ENCODE measurements at places on chromosomes 7 and 10.
A peak's percentile ranks its signal among the peaks of the same experiment; 100 is the strongest.

- DNase-seq = no peak
Measured at GRCh38 chr10:129800796-129801340, 163.2 kb downstream of the EBF3 start.

- no peak for DNase-seq
Measured at GRCh38 chr7:12456506-12456905, 52.8 kb upstream of the VWDE start.

DNA sequence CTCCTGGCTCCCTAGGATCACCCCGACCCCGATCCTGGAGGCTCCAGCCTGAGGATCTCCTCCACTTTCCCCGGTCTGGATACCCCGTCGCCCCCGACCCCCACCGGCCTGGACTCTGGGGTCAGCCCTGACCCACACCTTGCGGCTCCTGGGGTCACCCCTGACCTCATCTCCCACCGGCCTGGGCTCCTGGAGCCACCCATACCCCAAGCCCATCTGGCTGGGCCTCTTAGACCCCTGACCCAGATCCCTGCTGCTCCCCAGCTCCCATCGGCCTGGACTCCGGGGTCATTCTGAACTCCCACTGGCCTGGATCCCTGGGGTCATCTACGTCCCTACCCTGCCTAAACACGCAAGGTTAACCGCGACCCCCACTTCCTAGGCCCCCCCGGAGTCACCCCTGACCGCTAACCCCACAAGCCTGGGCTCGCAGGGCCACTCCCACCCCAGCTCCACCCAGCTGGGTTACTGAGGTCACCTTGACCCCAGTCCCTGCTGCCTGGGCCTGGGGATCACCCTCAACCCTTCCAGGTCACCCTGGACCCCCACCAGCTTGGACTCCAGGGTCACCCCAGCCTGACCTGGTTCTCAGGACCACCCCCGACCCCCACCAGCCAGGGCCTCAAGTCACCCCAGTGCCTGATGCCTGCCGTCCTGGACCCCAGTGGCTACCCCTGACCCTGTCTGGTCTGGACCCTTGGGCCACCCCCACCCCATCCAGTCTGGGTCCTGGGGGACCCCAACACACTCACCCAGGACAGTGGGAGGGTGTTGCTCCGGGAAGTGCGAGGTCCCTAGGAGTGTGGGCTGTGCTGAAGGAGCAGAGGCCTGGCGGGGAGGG is 1.2 kb downstream of the FOXK1 start:
- peak; percentile 33 for DNase-seq

DNA sequence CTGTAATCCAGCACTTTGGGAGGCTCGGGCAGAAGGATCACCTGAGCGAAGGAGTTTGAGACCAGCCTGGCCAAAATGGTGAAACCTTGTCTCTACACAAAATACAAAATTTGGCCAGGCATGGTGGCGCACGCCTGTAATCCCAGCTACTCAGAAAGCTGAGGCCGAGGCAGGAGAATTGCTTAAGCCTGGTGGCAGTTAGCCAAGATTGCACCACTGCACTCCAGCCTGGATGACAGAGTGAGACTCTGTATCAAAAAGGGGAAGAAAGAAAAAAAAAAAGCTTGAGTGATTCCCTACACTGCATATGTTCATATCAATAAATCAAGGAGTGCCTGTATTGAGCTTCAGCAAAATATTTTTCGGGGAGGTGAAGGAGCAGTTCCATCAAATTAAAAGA is 45.8 kb upstream of the SRRM3 start:
- peak; percentile 14 for DNase-seq

GRCh38 chr10:17144757-17145156 is 15.1 kb upstream of the CUBN start:
- DNase-seq = peak; percentile 67

GRCh38 chr10:128373831-128374230 is 247.6 kb upstream of the MKI67 start:
- DNase-seq = no peak

GRCh38 chr10:110914431-110914830 is 4.5 kb downstream of the BBIP1 start:
- DNase-seq = no peak

GRCh38 chr10:84265418-84265817 is 20.6 kb downstream of the RGR start:
- no peak for DNase-seq

- peak; percentile 71 for DNase-seq
Measured at GRCh38 chr7:50502001-50502684, 52.0 kb upstream of the FIGNL1 start.

DNA sequence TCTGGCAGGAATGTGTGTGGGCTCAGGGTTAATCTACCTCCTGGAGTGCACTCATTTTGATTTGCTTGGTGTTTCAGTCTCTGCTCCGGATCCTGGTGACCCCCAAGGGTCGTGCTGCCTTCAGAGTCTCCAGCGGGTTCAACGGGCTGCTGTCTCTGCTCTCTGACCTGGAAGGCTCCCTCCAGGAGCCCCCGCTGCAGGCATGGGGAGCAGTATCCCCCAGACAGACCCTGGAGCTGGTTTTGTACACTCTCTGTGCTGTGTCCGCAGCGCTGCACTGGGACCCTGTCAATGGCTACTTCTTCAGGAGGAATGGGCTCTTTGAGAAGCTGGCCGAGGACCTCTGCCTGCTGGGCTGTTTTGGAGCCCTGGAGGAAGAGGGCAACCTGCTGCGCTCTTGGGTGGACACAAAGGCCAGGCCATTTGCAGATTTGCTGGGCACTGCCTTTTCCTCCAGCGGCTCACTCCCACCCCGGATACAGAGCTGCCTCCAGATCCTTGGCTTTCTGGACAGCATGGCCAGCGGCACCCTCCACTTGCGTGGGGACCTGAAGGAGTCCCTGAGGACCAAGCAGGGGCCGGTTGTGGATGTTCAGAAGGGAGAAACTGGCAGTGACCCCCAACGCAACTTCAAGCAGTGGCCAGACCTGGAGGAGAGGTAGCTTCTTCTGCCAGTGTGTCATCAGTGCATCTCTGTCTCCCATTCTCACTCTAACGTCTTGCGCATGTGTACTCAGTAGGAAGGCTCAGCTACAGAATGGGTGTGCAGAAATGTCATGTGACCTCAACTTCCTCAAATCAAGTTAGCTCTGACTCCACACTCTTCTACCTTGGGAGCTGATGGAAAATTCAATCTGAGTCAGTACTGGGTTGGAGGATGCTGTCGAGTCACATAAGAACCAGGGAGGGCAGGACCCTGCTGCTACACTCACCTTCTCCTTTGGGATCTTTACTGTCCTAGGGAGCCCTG is 58.5 kb downstream of the WDFY4 start:
- DNase-seq = no peak

- DNase-seq = peak; percentile 51
Measured at GRCh38 chr7:129952086-129952652, 591 bp downstream of the UBE2H start.

- DNase-seq = no peak
Measured at GRCh38 chr10:5272065-5272803, 75.6 kb downstream of the AKR1C4 start.

DNA sequence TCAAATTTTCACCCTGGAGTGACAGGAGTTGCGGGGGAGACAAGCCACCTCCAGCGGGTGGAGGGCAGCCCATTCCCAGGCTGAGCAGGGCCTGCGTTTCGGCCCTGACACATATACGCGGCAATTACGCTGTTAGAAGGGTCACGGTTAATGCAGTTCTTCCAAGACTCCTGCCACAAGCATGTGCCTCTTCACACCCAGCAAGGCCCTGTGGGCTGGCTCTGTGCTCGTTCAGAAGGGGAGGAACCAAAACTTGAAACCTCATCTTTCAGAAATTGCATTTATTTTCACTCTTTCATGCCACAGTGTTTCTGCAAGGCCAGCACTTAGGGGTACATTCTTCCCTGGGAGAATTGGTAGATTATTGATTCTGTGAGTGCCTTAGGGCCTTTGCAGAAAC is 24.7 kb downstream of the LRMDA start:
- no peak for DNase-seq

- peak; percentile 61 for DNase-seq
Measured at GRCh38 chr10:27223964-27224363, 16.6 kb downstream of the ACBD5 start.

DNA sequence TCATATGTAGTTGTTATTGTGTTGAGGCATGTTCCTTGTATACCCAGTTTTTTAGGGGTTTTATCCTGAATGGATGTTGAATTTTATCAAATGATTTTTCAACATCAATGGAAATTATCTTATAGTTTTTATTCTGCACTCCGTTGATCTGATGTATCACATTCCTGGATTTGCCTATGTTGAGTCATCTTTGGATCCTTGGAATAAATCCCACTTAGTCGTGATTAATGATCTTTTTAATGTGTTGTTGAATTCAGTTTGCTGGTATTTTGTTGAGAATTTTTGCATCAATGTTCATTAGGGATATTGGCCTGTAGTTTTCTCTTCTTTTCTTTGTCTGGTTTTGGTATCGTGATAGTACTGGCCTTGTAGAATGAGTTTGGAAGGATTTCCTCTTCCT is 648.6 kb upstream of the GRM3 start:
- no peak for DNase-seq

DNA sequence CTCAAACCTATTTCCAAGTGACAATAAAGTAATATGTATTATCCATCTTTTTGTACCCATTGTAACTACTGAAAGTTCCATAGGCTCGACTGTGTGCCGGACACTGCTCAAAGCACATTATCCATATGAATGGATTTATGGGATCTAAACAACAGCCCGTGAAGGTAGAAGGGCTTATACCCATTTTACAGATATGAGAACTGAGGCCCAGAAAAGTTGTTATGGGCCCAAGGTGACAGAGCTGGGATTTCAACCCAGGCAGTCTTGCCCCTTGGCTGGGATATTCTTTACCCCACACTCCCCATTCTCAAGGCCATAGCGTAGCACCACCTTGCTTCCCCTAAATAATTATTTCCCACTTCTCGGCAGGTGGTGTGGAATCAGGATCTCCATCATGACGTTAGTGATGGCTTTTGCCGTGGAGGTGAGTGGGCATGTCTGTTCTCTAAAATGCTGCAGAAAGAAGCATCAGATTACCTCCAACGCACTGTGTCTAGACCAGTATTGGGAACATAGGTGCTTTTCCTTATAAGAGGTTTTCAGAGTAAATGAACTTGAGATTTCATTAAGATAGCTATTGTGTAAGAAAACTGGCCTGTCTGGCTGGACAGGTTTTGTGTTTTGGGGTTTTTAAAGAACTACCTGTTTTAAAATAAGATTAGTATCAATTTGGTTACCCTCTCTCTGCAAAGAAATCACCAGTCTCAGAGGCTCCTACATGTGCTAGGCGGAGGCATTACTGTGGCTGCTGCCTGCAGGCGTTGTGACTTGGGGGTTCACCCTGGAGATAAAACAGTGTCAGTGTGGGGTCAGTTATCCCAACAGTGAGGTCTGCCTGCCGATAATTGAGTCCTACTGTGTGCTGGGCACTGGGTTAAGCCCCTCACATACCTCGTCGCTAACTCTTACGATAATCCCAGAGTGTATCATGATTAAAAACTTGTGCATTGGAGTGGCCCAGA is 85.1 kb upstream of the SDK1 start:
- DNase-seq = no peak

GRCh38 chr7:20269726-20270125 is 52.5 kb upstream of the MACC1 start:
- no peak for DNase-seq

DNA sequence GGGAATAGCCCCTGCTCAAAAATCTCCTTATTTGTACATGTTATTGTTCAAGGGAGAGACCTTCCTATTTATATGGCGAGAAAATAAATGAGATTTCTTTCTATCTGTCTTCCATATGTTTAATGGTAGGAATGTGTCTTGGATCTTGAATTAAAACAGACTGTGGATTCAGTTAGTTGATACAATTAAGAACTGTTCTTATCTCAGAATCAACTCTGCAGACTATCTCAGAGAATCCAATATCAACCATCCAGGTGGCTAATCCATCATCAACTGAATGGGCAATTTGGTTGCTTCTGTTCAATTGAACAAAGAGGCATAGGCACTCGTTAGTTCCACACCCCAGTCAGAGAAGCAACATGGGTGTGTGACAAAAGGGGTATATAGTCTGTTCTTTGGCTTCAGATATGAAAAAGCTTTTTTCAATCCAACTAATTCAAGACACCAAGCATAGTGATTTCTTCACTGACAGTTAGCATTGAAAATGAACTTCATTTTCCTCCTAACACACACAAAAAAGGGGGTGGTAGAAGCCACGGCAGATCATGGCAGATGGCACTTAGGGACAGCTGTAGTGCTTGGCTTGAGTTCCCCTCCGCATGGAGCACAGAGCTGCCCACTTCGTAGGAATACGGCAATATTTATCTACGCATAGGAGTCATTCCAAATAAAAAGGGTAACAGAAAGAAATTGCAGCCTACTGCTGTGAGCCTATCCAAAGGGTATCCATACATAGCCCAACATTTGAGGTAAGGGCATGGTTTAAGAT is 135.9 kb downstream of the KIAA1217 start:
- DNase-seq = no peak

DNA sequence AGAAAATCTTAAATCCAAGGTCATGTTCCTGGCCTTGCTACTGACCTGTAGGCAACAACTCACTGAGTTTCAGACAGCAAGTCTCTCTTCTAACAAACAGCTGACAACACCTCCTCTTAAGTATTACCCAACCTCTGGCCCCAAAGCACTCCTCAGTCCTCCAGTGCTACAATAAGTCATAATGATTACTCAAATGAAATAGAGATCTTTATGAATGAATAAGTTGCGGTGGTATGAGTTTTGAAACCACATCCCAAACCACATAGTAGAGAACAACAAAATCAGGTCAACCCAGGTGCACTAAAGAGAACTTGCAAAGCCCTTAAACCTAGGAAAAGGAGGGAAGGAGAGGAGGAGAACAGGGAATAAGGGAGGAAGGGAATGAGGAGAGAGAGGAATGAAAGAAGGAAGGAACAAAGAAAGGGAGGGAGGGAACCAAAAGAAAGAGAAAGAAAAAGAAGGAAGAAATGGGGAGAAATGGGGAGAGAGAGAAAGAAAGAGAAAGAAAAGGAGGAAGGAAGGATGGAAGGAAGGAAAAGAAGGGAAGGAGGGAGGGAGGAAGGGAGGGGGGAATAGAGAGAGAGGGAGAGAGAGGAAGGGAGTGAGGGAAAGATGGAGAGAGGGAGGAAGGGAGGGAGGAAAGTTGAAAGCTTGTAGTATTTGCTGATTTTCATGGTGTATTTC is 142.8 kb upstream of the CALCR start:
- peak; percentile 59 for DNase-seq

DNA sequence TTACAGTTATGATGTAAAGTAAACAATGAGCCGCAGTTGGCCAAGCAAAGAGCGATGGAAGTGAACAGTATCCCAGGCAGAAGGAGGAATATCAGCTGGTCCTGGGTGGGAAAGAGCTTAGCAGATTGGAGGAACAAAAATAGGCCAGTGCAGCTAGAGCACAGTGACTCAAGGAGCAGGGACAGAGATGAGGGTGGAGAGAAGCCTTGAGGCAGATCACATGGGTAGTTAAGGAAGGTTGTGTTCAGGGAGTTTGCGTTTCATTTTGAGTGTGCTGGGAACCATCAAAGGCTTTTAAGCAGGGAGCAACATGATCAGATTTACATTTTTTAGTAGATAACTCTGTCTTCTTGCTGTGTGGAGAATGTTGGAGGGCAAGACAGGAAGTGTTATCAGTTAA is 113.6 kb downstream of the OAT start:
- no peak for DNase-seq

DNA sequence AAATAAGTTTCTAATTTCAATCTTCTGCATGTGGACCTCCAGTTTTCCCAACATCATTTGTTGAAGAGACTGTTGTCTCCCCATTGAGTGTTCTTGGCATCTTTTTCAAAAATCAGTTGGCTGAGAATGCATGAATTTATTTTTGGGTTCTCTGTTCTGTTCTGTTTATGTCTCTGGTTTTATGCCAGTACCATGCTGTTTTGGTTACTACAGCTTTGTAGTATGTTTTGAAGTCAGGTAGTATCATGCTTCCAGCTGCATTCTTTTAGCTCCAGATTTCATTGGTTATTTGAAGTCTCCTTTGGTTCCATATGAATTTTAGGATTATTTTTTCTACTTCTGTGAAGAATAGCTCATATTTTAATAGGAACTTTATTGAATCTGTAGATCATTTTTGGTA is 21.2 kb upstream of the SFTPD start:
- no peak for DNase-seq

Data from ELR (cell line).